Midbrain (tissue), 1 donor: ENCODE measurements at places on chromosomes 12 and 14.

- no peak for DNase-seq
These were observed 124.1 kb upstream of the E2F7 start for GRCh38 chr12:77189458-77189857.

DNA sequence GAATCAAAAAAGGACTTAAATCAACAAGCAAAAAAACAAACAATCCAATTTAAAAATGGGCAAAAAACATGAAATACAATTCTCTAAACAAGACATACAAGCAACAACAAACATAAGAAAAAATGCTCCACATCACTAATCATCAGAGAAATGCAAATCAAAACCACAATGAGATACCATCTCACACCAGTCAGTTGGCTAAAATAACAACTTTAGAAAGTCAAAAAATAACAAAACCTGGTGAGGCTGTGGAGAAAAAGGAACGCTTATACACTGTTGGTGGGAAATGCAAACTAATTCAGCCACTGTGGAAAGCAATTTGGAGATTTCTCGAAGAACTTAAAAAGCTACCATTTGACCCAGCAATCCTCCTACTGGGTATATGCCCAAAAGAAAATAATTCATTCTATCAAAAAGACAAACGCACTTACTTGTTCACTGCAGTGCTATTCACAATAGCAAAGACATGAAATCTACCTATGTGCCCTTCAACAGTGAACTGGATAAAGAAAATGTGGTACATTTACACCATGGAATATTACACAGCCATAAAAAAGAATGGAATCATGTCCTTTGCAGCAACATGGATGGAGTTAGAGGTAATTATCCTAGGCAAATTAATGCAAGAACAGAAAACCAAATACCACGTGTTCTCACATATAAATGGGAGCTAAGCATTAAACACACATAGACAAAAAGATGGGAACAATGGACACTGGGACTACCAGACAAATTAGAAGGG, 26.9 kb downstream of the PRKD1 start:
- DNase-seq, result no peak

- DNase-seq, result peak; percentile 91
These were observed 118.2 kb downstream of the AACS start for GRCh38 chr12:125183187-125184067.

- no peak for DNase-seq
These were observed 179.7 kb downstream of the SSPN start for GRCh38 chr12:26374934-26375680.

DNA sequence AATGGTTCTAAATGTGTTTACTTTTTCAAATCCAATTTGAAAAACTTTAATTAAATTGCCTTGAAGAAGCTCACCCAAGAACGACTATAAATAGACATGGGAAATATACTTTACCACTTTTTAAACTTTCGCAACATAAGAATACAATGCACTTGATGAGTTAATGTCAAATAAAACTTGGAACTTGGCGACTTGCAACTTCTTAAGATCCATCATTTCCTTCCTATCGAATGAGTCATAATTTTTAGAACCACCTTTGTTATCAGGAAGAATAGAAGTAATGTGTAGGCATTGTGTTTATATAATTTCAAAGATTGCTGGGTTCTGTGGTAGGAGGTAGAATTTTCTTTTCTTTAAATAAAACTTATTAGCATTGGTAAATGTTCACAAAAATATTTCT, 1417.4 kb upstream of the FLRT2 start:
- DNase-seq, result no peak

DNA sequence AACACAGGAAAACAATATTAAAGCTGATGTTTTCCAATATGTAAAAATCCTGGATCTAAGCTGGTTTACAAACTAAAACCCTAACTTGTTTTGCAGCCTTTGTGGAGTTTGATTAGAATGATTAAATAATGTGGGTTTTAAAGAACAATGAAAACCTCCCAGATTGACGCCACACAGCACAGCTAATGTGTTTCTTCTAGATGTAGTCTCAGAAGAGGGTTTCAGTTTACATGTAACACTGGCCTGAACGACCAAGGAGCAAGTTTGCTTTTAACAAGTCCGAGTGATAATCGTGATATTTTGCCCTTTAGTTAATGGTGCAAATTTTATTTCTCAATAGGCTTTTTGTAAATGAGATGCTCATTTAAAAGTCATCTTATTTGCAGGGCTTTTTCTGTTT, 11.0 kb downstream of the HMGA2 start:
- no peak for DNase-seq

GRCh38 chr14:72558721-72559120, 335.2 kb downstream of the DPF3 start:
- DNase-seq, result peak; percentile 56
